H4 (cell line): ENCODE measurements at places on chromosomes 1 and 21.

DNA sequence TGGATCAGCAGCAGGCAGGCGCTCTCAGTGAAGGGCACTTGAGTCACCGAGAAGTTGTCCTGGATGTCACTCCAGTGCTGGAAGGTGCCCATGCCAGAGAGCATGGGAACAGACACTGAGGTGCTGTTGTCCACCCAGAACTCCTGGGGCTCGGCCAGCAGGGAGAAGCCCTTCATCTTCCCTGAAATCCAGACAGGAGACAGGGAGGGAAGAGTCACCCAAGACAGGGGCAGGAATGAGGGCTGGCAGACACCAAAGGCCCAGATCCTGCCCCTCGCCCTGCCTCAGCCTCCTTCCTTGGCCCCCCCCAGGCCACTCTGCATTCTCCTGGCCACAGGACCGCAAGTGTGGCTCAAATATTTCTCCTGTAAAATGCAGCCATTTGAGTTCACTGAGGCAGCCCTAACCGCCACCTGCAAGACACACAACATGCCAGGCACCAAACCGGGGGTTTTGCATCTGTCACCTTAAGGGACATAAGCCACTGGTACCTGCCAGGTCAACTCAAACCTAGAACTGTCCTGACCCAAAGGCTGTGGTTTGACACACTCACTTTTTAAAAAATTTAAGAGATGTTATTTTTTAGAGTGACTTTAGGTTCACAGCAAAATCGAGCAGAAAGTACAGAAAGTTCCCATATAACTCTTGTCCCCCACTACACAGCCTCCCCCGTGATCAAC lies 7.8 kb downstream of the AGT start:
- no peak for DNase-seq

DNA sequence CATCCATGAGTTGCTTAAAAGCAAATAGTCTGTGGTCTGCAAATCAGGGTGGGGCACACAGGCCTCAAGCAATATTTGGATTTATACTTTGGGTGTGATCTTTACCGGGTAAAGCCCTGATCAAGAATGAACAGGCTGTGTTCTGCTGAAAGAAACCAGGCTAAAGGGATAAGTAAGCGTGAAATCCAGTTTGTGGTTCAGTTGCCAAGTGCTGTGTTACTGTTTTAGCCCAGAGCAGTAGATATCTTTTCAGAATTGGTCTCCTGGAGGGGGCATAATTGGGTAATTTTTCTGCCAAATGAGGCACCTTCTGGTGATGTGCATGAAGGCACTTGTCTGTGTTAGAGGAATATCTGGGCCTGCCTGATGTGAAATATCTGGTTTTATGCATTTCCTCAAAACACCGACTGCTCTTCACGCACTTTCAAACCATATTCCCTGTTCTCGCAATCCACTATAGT lies 21.4 kb downstream of the AIM2 start:
- no peak for DNase-seq

DNA sequence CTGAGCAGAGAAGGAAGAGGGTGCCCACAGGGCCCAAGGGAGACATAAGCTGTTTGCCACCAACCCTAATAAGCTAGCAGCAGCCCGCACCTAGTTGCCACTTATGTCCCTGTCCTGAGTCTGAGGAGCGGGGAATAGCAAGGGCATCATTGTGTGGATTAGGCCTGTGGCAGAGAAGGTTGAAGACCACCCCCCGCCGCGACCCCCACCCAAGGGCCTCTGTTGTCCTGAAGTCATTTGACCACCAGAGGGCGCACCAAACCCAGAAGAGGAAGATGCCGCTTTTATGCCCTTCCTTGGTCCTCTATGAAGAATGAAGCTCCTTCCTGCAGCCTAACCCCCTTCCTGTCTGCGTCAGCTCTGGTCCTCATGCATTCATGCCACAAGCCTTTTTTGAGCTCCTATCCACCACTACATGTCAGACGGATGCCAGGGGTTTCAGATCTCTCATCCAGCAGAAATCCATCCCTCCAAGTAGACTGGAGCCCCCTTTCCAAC lies 16.6 kb downstream of the RHBG start:
- peak; percentile 60 for DNase-seq

DNA sequence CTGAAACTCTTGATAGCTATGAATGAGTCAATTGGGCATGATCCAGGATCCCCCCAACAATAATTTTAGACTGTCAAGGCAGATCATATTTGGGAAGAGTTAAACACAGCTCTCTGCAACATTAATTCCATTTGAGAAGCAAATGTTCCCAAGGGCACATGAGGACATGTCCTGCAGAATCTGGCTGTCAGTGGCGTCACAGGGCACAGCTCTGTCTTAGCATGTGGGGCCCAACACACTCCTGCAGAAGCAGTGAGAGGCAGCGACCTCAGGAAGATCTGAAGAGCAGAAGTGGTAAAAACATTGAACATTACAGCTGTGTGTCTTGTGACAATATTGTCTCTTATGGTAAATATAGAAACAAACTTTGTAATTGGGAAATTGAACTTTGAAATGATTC lies 197.1 kb upstream of the PBX1 start:
- no peak for DNase-seq

DNA sequence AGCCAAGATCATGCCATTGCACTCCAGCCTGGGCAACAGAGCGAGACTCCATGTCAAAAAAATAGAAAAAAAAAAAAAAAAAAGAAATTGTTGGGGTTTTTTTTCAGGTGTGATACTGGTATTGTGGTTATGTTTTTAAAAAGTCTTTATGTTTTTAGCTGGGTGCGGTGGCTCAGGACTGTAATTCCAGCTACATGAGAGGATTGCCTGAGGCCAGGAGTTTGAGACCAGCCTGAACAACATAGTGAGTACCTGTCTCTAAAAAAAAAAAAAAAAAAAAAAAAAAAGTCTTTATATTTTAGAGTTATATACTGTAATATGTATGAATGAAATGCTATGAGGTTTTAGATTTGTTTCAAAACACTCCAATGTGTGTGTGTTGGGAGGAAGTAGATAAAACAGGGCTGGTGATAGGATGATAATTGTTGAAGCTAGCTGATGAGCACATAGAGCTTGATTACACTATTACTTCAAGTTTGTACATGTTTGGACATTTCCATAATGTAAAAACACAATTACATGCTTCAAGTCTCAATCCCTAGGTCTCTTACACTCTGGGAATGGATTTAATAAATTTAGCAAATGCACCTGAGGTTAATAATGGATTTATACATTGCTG lies 30.2 kb upstream of the ATP5PO start:
- DNase-seq: no peak

DNA sequence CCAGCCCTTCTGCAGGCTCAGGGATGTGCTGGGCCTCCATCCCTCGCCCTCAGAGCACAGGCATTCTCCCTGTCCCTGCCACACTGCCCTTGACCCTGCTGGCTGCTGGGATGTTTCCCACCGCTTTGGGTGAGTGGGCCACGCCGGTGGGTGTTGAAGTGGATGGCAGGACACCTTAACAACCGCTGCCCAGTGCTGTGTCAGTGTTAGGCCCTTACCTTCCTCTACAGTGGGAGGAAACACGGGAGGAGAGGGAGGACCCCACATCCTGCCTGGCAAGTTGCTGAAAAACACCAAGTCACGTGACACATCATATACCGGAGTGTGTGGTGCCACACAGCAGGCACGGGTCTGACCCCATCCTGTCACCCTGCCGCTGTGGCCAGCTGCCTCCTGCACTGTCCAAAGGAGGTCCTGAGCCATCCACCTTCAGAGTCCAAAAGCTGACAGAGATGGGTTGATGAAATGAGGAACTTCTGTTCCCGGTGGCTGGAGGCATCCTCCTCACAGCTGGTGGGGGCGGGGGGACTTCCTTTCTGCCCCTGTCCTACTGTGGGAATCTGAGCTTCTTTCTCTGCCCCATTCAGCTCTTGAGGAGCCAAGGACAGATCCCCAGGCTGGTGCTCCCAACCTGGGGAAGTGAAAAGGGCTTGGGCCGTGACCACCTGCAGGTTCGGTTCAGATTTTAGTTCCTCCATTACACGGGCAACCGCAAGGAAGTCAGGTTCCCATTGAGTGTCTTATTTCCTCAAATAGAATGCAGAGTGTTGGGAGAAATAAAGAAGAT lies 3.2 kb upstream of the THEMIS2 start:
- DNase-seq: no peak

DNA sequence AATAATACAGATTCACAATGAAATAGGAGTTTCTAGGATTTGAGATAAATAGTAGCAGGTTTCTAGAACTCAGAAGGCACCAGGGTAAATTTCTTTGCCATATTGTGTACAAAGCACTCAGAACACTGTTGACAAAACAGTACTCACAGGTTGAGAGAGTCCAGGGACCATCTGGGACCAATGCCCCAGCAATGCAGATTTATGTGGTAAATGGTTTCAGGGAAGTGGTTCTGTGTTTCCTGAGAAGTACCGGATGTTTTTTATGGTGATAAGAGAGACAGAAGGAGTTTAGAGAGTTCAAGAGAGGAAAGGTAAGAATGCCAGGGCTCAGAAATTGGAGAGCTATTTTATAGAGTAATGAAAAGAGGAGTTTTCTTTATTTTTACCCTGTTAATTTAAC lies 29.6 kb upstream of the DIPK1A start:
- no peak for DNase-seq

DNA sequence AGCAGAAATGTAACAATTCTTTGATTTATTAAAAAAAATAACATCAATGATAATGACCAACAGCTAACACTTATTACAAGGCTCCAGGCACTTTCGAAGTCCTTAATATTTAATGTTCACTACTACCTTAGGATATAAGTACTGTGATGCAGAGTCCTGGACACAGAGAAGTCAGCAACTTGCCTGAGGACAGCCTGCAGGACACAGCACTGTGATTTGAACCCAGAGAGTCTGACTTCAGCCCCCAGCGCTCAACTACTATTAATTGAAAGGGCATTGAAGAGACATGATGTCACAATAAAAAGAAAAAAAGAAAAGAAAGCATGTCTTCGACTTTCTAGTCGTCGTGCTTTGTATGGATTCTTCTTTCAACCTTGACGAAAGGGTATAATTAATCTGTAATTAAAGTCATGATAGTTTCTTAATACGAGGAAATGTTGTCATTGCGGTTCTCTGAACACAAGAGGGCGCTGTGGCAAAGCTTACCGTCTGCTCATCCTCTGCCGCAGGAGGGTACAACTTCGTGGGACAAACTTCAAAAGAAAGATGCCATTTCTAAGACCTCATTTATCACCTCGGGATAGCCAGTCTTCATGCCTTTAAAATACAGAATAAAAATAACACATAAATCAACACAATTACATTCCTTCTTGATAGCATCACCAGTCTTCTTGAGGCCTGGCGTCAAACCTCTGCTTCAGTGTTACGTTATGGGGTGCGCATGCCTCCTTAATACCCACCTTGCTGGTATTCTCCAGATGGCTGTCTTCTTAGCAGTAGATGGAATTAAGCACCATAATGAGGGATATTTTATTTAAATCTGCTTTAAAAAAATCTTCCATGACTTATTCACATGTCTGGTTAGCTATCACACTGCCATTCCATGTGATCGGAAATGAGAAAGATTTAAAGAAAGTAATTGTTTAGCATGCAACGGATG lies 240.1 kb downstream of the DISC1 start:
- DNase-seq: peak; percentile 46

- DNase-seq: no peak
Observed at GRCh38 chr1:154751690-154752089, 118.4 kb downstream of the KCNN3 start.

GRCh38 chr1:902802-903201 lies 20.9 kb upstream of the SAMD11 start:
- DNase-seq: no peak
